NCI-H345 (cell line): ENCODE measurements at places on chromosomes 7 and 10.
A peak's percentile ranks its signal among the peaks of the same experiment; 100 is the strongest.

DNA sequence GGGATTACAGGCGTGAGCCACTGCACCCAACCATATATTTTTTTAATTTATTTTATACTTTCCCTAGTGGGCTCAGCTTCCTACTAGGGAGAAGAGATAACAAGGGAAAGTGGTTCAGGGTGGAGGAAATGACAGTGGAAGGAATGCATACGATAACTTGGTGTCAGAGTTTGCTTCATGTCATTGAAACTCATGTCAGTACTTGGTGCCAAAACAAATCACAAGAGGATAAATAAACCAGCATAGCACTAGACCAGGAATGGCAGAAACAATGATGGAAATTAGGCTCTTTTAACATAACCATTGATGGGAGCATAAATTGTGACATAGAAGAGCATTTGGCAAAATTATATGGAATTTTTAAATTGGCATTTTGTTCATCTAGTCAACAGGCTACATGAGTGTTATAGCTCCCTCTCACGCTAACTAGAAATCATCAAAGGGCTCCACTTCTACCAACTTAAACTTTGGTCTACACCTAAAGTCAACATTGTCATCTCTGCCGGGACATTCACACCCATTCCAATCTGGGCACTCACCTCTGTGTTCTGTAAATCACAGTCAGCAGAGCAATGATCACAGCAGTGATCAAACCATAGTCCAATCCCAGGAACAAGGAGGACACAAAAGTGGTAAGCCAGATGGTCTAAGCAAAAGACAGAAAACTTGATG is 41.2 kb downstream of the PSMC2 start:
- no peak for DNase-seq

GRCh38 chr10:28130267-28130666 is 131.4 kb upstream of the ODAD2 start:
- no peak for DNase-seq

GRCh38 chr10:86756511-86757112 is at the start of gene BMPR1A:
BMPR1A (plus strand) TSS chr10:86756619; CDS start chr10:86876019, 119,400 bp downstream.
- DNase-seq: no peak

DNA sequence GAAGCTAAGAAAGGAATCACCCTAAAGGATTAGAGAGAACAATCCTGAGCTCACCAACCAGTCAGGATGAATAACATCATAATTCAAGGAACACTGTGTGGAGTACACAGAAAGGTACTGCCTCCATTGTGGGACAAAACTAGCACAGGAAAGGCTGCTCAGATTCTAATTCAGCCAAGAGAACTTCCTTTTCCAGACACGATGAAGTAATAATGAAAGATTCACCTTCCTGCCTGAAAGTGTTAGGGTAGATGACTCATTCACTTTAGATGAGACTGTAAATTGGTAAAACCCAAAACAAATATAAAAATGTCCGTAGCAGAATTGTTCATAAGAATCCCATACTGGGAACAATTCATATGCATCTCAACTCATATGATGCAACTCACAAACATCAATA is 167.2 kb downstream of the CDC14C start:
- DNase-seq: no peak

- peak; percentile 6 for DNase-seq
Measured at GRCh38 chr7:142626420-142627035, 122.7 kb upstream of the PRSS1 start.
